Kidney glomerular epithelial cell (primary cell): ENCODE measurements at places on chromosomes 3 and 15.

DNA sequence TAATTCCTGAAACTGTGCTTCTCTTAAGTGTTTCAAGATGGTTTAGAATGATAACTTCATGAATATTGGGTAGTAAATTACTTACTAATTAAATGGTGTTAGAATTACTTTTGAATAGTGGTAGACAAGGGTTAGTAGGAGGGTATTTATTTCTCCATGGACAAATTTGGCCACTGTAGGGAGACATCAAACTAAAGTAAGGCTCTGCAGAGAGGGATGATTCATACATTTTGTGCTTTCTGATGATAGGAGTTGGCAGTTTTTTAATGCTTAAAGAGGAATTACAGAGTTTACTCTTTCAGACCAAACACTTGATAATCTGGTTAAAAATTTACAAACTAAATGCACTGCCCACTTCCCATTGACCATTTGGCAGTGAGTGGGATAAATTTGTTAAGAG is 127.6 kb downstream of the NAALADL2 start:
- no peak for DNase-seq

DNA sequence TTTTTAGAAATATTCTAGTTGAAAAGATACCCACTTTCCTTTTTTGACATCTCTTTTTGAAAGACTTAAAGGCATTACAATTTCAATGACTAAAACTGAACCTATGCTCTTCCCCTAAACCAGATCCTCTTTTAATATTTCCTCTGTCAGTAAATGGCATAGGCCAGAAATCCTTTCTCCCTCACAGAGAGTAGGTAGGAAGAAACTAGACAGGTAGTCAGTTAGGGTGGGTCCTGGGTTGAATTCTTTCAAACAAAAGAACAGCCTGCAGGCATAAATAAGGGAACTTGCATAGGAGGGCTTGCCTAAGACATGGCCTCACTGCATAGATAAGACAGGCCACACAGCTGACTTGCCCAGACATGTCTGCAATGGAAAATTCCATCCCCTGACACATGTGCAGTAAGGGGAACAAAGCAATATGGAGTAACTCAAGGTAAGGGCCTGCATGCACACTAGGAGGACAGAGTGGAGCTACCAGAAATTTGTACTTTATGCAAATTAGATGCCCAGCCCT is 23.1 kb downstream of the PLSCR5 start:
- DNase-seq, result no peak

- no peak for DNase-seq
Measured at GRCh38 chr3:47715928-47716327, 65.8 kb downstream of the SMARCC1 start.

DNA sequence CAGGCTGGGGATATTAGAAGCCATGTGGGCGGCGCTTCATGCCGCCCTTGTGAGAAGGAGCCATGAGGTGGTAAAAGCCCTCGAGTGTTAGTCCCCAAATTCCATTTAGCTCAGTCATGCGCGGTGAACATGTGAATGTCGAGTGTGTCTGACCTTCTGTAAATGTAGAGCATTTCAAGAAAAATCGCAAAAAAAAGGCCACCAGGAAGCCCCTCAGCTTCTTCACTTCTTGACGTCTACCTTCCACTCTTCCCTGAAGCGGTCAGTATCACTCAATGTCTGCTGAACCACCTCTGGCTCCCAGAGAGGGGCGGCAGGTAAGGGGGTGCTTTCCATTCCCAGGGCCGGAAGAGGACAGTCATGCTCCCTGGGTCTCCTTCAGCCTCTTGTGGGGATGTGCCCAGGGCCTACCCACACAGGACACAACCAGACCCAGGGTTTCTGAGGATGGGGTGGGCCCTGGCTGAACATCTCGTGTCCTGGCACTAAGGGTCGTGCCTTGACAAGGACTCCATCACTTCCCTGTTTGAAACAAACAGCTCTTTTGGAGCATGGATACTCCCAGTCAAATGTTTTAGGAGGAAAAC is 274.9 kb downstream of the FAM43A start:
- no peak for DNase-seq

DNA sequence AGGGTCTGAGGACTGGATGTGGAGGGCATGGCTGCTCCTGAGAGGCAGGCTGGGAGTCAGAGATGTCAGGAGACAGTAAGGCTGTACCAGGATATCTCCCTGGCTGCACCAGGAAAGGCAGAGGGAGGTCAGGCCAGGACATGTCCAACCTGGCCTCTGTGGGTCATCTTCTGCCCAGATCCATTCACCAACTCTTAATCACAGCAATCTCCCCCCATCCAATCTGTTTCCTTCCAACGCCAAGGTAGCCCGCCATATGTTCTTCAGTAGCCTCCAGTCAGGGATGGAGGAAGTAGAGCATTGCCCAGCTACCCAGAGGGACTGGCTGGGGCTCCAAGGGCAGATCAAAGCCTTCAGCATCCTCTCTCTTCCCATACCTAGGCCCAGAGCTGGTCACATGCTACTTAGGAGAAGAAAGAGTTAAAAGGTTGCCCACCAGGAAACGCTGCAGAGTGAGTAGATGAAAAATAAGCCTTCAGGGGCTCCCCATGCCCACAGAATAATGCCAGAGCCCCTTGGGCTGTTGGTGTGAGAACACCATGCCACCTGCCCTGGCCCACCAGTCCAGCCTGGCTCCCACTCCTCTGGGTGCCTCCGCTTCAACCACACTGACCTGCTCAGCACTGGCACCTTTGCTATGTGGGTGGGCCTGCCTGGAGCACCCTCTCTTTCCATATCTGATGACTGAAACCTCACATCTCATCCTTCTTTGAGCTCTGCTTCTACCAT is 176.8 kb downstream of the MEGF11 start:
- DNase-seq, result no peak

DNA sequence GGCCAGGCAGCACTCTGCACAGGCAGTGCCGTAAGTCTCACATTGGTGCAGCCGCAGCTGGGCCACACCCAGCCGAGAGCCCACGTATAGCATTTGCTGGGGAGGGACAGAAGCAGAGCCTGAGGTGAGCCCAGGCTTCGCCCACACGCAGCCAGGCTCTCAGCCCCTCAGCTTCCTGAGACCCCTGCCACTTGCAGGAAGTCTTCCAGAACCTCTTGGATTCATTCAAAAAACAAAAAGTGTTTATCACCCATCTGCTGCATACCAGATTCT is 6.9 kb downstream of the SEMA3G start:
- DNase-seq, result no peak
